ENCODE measurements at places on chromosomes 4 and X.

DNA sequence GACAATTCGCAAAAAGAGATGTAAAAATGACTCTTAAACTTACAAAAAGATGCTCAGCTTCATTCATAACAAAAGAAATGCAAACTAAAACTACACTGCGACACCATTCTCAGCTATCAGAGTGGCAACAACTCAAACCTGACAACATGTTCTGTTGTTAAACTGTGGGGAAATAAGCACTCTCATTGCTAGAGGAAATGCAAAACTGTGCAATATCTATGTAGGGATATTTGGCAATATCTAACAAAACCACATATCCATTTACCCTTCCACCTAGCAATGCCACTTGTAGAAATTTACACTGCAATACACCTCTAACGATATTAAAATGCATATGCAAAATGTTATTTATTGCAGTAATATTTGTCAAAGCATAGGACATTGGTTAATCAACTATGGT, 78.3 kb upstream of the EGFL6 start:
- DNase-seq, result no peak

GRCh38 chr4:139560406-139561104, 4.5 kb upstream of the SETD7 start:
- DNase-seq, result no peak

- no peak for DNase-seq
Measured at GRCh38 chr4:105075045-105075444, 71.6 kb upstream of the TET2 start.

DNA sequence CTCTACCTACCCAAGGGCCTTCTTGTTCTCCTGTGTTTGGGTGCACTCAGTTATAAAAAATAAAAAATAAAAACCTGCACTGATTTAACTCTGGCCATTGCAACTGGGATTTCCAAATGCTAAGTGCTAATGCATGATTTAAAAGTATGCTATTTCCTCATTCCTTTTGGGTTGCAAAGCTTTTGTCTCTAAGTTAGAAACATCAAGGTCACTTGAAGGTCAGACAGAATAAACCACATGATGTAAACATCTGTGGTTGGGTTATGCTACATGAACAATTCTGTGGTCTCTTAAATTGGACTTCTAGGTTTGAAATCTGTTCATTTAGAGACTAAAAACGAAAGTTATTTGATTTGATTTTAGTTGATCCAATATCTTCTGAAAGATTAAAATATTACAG, 1547.4 kb upstream of the TENM3 start:
- no peak for DNase-seq

DNA sequence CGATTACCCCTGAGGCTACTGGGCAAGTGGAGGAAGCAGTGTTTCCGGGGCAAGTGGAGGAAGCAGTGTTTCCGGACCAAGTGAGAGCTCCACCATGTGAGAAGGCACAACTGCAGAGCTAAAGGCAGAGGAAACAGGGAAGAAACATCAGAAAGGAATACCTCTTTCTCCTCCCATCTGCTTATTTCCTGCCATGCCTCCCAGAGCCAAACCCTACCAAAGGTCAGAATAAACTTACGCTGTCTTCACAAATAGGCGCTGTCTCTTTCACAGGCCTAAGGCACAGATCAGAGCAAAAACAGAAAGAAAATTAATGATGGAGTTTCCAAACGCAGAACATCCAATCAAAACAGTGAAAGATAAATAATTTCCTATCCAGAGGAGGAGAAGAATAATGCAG, 153.0 kb downstream of the ATOH1 start:
- DNase-seq, result no peak

- DNase-seq, result peak; percentile 9
Measured at GRCh38 chr4:2280531-2281300, 18.8 kb upstream of the MXD4 start.

DNA sequence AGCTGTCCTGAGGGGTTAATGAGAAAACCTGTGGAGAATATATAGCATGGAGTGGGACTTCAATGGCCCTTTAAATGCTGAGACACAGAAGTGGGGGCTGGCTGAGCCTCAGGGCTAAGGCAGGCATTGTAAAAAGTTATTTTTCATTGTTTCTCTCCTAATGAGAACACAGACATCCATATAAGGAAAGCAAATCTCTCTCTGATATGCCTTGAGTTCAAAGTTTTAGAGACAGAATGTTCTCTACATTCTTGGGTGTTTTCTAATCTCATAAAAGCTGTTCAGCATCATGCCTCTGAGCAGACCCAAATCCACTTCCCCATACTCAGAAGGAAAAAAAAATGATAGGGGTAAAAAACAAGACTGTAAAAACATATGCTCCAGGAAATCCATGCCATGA, 16.8 kb upstream of the RAB40A start:
- DNase-seq, result no peak

DNA sequence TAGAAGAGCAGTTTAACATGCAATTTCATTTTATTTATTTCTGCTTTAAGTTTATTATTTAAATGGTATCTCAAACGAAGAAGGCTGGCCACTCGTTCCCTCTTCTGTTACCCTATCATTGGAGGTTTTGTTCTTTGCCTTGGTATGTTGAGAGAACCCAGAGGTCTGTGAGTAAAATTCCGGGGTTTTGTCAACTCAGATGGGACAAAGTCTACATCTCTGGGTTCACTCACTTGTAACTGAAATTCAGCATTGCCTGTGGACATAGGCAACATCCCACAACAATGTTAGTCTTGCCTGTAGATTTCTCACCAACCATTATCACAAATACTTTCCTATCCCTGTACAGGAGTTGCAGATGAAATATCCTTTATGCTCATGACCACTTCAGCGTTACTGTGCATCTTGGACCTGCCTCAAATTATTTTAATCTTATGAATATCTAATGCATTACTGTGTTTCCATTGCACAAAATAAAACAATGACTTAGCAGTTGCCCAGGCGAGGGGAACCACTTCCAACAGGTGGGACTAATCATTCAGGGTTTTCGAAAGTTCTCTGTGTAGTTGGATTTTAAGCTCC, 33.5 kb upstream of the CD99 start:
- no peak for DNase-seq
